ENCODE measurements at places on chromosomes 13 and 19.

- DNase-seq: no peak
Observed at GRCh38 chr19:45395821-45396617, 8.8 kb downstream of the PPP1R13L start.

GRCh38 chr19:28170066-28170465 lies 1042.9 kb downstream of the UQCRFS1 start:
- DNase-seq: no peak

DNA sequence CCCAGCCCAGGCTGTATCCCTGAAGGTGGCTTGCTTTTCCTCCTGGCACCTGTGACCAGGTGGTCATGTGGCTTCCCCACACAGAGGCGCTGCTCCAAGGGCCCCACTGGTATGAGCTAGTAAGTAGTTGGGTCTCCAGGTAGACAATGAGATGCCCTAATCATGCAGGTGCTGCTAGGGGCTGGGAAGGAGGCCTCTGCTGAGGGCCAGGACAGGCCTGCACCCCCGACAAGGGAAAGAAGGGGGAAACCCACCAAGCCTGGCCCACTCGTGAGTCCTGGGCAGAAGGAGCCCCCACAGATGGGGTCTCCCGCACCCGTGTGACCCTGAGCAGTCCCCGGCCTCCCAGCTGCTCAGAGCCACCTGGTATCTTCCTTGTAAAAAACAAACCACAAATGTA lies 13.2 kb downstream of the PEX11G start:
- DNase-seq: no peak

DNA sequence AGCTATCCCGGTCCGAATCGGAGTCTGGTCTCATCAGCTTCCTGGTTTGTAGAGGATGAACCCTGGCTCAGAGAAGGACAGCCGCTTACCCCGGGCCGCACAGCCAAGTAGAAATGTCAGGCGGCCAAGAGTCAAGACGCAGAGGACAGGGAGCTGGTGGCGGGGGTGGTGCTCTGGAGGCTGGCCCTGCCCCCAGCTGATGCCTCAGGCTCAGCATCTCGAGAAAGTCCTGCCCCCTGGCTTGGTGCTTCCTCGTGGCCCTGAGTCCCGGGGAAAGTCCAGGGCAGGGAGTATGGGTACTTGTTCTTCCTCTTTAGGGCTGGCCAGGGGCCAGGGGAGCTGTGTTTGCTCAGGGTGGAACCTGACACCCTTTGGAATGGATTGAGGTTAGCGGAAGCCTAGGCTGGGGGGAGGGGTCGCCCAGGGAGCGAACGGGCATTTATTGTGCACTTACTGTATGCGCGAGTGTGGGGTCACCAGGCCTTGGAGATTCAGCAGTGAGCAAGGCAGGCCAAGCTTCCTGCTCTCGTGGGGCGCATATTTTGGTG lies 2.2 kb downstream of the TJP3 start:
- no peak for DNase-seq

- no peak for DNase-seq
Observed at GRCh38 chr13:113744197-113745000, 14.6 kb upstream of the TMEM255B start.

DNA sequence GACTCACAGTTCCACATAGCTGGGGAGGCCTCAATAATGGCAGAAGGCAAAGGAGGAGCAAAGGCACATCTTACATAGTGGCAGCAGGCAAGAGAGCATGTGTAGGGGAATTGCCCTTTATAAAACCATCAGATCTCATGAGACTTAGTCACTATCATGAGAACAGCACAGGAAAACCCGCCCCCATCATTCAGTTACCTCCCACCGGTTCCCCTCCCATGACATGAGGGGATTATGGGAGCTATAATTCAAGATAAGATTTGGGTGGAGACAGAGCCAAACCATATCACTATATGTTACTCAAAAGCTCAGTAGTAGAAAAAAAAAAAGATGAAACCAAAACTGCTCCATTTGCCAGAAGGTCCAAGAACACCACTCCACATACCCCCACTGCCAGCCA lies 58.5 kb downstream of the DNAJC15 start:
- DNase-seq: no peak

GRCh38 chr19:15396436-15396835 lies 16.8 kb upstream of the AKAP8 start:
- no peak for DNase-seq

DNA sequence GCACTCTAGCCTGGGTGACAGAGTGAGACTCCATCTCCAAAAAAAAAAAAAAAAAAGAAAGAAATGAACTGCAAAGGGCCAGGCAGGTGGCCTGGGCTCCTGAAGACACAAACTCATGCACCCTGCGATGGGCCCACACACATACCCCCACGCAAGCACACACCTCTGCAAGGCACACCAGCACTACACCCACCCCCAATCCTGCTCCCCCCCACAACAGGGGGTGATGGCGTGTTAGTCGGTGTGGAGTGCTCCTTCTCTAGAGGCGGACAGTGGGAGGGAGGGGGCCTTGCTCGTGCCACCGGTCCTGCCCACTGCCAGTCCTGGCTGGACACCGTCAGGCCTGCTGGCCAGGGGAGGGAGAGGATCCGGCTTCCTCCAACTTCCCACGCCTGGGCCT lies 1.6 kb upstream of the SLC8A2 start:
- DNase-seq: no peak

GRCh38 chr19:1943661-1944087 lies 2.7 kb downstream of the CSNK1G2 start:
- DNase-seq: no peak

DNA sequence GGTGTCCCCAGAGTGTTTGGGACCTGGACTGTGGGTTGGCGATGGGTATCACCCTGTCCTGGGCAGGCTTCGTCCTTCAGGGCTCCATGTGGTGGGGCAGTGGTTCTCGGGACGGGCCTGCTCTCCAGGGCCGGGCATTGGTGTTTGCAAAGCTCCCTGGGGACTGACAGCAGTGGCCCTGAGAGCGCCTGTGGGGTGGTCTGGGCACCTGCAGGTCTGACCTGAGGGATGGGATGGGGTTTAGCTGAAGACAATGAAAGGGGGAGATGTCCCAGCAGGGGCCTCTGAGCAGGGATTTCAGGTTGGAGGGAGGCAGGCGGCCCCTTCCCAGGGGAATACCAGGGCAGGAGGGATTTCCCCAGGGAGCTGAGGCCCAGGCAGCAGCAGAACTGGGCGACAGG lies 68.3 kb upstream of the MCF2L start:
- DNase-seq: no peak

DNA sequence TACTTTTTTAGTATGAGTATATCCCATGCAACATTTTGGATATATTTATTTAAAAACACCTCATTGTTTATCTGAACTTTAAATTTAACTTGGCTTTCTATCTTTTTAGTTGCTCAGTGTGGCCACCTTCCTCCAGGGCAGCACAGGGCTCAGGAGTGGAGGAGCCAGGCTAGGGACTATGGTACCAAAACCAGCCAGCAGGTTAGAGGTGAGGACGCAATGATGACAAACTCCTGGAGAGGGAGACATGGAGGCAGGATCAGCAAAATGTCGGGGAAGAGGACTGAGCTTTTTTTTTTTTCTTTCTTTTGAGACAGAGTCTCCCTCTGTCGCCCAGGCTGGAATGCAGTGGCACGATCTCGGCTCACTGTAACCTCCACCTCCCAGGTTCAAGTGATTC lies 29.6 kb upstream of the CALM3 start:
- no peak for DNase-seq

GRCh38 chr19:34480971-34481841 lies at the start of gene WTIP:
Gene WTIP, plus strand, starts transcription at chr19:34481758. Its CDS starts 217 bp downstream, at chr19:34481975.
- DNase-seq: no peak

DNA sequence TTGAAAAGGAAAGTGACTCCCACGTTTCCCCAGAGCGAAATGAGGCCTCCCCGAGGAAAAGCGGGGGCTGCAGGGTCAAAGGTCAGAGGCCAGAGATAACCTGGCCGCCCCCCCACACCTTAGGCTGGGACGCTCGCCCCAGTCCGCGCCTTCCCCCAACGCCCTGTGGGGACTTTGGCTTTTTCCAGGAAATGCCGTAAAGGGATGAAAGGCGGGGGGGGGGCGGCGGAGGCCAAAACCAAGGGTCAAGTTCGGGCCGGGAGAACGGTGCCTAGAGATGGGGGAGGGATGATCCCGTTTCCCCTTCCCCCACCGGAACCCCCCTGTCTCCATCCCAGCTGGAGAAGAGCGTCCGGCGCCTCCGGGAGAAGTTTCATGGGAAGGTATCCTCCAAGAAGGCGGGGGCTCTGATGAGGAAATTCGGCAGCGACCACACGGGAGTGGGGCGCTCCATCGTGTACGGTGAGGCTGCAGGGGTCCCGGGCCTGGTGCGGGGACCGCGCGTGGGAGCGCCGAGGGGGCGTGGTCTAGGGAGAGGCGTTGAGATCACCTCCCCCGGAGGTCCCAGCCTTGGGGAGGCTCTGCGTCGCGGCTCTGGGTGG lies 575 bp downstream of the SHFL start:
- no peak for DNase-seq

DNA sequence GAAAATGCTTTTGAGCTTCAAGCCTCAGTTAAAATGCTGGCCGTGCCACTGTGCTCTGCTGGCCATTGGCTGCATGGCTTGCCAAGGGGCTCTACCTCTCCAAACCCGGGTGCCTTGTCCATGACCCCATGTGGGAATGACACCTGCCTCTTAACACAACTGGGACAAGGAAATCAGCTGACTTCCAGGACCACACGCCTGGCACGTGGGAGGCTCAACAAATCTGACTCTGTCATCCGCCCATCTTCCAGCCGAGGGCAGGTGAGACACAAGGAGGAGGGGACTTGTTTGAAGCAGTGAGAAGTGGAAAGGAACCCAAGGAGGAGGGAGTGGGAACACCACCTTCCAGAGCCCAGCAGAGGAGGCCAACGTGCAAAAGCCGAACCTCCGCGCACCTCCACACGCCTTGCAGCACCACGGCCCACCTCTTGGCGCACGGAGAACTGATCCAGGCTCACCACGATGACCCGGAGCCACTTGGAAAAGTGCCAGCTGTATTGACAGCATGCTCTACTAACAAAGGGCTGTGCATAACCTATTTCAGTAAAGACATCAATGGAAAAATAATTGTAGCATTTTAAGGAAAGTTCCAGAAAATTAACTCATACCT lies 38.3 kb downstream of the COL4A1 start:
- no peak for DNase-seq

GRCh38 chr19:6062274-6062673 lies 48.0 kb downstream of the RFX2 start:
- peak; percentile 40 for DNase-seq

DNA sequence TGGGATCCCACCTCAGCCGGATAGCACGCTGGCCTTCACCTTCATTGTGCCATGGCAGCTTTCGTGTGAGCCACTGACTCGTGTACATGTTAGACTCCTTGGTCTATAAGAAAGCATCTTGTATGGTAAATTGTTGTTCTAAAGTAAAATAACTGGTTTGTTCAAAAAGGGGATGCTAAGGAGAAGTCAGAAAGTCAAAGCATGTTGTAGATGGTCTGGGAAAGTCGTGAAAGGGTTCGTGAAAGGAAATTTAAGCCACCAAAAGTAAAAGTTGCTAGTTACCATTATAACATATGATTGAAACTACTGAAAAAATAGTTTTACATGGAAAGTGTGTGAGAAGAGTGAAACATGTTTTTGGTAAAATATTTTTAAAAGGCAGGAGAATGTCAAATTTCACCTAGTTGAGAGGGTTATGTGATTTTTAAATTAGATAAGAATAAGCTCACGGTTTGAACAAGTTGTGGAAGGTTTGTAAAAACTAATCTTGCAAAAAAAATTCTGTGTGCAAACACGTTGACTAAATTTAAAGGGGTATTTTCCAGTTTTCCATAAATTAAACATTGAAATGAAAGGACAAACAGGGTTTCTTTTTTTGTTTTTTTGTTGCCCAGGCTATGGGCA lies 23.4 kb downstream of the DPRX start:
- no peak for DNase-seq

GRCh38 chr13:21670006-21670882 lies 629 bp upstream of the FGF9 start:
- peak; percentile 52 for DNase-seq

- DNase-seq: no peak
Observed at GRCh38 chr13:92602560-92602959, 624.0 kb upstream of the GPC6 start.

- no peak for DNase-seq
Observed at GRCh38 chr13:27679896-27680295, 58.2 kb downstream of the POLR1D start.
